ENCODE measurements at places on chromosomes 2 and 18.

DNA sequence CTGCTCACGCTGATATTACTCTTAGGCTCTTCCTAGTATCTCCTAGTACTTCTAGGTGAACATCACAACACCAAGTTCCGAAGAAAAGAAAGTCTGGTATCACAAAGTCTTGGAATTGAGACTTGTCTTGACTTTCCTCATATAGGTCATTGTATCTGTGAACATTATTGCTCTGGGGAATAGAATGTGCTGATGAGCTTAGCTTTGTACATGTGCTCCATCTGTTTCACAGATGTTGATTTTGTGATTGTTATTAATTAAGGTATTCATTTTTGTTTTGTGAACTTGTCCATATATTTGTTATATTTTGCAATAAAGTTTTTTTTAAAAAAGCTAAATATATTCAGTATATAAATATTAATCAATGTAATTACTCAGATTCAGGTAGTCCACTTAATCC, 111.7 kb downstream of the BABAM2 start:
- DNase-seq, result no peak

DNA sequence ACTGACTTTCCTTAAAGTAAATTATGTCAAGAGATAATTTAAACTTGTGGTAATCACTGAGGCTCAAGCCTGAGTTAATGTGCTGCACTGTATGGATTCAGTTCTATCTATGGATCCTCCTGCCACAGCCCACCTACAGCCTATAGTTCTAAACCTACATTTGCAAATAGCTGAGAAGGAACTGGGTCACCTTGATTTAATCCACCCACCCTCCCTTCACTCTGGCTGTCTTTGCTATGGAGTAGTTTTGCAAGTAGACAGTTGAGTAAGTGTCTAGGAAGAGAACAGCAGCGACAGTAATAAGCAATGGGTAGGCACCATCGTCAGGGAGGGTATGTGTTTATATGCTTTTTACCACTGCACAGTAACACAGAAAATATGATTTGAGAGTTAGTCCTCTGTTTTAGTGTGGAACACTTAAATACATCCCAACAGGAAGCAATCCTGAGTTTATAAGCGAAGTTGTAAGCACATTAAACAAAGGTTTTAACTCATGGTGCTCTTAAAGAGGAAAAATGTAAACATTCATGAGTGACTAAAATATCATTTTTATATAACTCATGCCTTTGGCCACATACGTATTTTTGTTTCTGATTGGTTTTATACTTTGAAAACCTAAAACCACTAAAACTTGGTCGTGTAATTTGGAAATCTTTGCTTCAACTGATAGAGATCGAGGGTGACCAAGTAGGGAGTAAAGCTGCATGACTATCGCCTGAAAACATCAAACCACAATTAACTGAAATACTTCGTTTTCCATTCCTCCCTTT, 36.3 kb upstream of the CHRNA1 start:
- DNase-seq, result no peak

DNA sequence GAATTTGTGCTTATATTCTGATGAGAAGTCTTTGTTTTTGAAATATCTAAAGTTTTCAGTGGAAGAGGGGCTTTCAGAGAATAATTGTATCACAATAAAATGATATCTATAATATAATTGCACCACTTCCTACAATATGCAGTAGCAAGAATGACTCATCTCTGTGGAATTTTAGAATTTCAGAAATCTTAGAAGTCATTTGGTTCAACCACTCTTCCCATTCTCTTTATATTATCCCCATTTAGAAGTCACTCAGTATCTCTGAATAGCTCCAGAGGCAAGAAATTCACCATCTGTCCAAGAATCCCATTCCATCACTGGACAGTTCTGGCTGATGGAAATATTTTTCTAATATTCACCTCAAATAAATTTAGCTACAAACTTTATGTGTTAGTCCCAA, 59.3 kb upstream of the CCDC68 start:
- DNase-seq, result no peak

- DNase-seq, result peak; percentile 34
These were observed 118.4 kb downstream of the BMPR2 start for GRCh38 chr2:202494300-202495229.

DNA sequence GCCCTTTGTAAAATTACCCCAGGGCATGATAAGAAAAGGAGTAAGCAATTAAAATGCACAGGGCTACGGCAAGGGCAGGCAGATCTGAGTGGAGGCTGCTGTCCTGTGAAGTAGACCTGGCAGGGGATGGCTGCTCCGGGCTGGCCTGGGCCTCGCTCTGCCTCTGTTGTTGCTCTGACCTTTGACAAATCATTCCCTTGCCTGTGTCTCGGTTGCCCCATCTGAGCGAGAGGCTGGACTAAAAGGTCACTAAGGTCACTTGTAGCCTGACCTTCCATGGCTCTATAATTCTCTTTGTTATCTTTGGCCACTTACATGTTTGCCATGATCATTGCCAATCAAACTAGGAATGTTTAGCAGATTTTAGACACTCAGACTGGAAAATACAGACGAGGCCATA, 118.1 kb downstream of the KLHL29 start:
- no peak for DNase-seq

DNA sequence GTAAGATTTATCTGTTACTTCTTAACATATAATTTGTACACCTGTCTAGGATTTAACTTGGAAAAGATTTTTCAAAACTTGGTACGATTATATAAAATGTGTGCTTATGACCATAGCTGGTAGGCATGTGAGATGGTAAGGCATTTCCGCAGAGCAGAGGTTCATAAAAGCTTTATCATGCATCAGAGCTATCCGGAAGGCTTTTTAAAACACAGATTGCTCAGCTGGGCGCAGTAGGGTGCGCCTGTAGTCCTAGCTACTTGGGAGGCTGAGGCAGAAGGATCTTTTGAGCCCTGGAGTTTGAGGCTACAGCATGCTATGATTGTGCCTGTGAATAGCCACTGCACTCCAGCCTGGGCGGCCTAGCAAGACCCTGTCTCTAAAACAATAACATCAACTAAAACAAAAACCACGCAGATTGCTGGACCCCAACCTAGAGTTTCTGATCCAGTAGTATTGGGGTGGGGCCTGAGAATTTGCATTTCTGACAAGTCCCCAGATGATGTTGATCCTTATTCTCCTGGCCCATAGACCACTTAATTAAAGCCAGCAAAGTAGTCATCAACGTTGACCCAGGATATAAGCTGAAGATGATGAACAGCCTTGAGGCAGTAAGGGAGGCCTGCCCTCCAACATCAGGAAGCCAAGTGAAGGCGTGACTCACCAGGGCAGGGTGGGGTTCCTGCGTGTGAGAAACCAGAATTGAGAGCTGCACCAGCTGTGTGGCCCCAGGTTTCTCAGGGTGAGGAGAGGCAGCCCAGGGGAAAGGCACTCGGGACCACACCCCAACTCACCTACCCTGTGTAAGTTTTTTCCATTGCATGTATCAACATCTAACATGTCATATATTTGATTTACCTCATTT, 21.6 kb upstream of the SLC20A1 start:
- DNase-seq, result no peak

DNA sequence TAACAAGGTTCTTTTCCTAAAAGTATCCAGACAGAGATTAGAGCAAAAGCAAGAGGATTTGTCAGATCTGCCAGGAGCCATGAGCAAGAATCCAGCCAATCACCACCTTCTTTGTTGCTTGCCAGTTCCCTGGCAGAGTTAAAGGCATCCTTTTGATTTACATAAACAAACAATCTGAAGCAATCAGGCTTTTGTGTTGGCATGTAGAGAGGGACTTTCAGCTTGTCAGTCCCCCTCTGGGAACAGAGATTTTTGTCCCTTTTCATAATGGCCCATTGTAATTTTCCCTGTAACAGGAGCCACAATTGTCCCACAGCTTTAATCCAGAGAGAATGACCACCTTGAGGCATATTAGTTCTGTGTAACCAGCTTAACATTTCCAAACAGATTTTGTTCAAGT, at the start of gene ERMN:
Gene ERMN (minus strand): TSS at position 39 of the 400 bp plus-strand sequence. CDS start 182 bp downstream, outside the sequence.
- DNase-seq, result peak; percentile 19

GRCh38 chr2:136496966-136497365, 268.4 kb upstream of the THSD7B start:
- DNase-seq, result no peak

DNA sequence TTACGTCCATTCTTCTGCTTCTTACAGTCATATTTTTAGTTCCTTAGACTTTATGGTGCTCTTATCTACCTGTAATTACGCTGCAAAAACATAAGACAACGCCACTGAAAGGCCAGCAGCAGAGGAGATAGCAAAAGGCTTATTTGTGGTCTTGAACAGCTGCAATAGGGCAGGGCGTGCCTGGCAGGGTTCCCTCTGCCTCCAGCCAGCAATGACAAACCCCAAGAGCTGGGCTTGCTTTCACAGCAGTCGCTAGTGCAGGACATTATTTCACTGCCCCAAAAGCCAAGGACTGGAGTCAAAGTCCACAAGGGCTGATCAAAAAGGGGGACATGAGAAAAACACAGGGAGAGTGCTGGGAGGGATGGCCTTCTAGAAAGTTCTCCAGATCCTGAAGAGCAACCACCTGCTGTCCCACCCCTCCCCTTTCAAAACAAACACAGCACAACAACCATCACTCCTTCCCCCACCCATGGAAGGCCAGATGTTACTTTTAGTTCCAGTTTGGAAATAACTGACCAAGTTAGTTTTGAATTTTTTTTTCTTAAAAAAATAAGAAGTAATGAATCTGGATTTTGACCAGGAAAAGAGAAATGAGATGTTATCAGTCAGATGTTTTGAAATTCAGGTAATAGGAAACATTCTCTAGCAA, 127.8 kb downstream of the RBMS1 start:
- DNase-seq, result no peak

- no peak for DNase-seq
These were observed 152.6 kb upstream of the TTC39C start for GRCh38 chr18:23861805-23862470.

DNA sequence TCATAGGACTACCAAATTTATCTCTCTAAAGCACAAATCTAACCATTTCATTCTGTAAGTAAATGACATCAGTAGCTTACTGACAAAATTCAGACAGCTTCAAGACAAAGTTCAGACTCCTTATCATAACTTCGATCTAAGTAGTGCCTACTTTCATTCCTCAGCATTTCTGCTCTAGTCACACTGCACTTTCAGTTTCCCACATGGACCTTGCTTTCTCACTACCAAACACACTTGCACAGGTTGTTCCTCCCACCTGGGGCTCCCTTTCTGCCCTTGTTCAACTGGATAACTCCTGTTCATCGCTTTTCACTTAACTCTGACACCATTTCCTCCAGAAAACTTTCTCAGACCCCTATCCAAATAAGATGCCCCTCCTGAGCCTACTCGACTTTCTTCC, 22.1 kb upstream of the CCDC150 start:
- no peak for DNase-seq

DNA sequence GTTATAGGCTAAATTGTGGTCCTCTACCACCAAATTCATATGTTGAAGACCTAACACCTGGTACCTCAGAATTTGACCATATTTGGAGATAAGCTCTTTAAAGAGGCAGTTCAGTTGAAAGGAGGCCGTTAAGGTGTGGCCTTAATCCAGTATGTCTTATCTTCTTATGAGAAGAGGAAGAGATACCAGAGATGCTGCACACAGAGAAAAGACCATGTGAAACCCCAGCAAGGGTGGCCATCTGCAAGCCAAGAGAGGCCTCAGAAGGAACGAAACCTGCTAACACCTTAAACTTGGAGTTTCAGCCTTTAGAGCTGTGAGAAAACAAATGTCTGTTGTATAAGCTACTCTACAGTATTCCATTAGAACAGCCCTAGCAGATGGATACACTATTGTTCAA, 528.1 kb upstream of the DCC start:
- DNase-seq, result no peak

DNA sequence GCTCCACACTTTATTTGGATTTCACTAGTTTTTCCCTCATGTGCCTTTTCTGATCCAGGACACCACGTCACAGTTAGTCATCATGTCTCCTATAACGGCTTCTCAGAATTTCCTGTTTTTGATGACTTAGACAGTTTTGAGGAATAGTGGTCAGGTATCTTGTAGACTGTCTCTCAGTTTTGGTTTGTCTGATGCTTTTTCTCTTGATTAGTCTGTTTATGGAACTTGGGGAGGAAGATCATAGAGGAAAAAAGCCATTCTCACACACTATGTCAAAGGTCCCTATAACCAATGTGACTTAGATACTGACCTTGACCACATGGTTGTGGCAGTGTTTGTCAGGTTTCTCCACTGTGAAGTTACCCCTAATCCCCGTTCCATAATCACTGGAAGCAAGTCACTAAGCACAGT, 89.0 kb downstream of the RAPH1 start:
- no peak for DNase-seq

GRCh38 chr18:73980289-73980979, 167.2 kb downstream of the FBXO15 start:
- peak; percentile 35 for DNase-seq

DNA sequence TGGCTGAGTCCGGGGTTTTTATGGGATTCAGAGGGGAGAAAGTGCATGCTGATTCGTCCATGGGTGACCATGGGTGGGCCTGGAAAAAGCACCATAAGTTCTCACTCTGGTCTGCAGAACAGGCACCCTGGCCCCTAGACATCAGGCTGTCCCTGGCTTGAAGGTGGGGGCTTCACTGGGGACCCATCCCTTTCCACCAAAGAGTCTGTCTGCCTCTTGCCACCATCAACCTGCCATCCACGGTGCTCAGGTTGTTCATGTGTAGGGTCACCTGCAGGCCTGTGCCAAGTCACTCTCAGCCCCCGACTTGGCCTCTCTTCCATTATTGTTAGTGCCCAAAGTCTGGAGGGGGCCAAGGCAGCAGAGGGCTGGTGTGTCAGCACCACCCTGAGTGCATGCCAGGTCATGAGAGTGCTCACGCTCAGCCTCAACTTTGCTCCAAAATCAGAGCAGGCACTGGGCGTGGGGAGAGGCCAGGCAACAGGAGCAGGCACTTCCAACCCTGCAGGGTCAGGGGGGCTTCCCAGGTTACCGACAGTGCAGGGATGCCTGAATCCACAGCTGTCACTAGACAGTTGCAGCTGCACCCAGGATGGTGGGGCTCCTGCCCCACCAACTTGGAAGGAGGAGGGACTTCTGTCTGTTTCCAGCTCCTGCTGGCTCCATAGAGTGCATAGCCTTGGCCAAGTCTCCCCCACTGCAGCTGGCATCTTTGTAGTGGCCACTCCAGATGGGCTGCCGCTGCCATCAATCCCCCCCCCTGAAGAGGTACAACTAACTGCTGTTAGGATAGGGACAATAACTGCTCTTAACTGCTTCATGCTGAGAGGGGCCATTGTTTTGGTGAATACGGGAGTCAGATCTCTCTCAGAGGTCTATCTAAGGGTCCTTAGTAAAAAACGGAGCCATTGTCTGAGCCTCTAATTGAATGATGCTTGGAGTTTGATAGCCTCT, 209.3 kb downstream of the AKAIN1 start:
- DNase-seq, result no peak

GRCh38 chr2:46893269-46893939, 22.2 kb downstream of the MCFD2 start:
- DNase-seq, result no peak

DNA sequence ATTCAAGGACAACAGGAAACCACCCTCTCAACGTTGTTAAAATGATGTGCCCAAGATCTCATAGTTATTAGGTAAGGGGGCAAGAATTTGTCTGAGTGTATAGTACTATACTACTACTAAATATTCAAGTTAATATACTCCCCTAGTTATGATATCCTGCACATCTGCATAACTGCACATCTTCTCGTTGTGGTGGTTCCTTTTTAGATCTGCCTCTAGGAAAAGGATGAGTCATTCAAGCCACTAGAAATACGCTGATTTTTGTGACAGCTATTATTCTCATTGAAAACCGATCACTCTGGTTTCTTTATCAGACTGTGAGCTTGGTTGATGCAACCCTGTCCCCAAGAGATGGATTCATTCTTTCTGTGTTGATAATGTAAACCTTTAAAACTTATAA, 1067.0 kb upstream of the FANCL start:
- no peak for DNase-seq

Data from SHP77 (cell line).